ENCODE measurements at places on chromosomes 4 and X.

- no peak for DNase-seq
These were observed 135.4 kb downstream of the ASMT start for GRCh38 chrX:1750267-1750666.

GRCh38 chr4:171472230-171472629, 341.0 kb upstream of the GALNTL6 start:
- no peak for DNase-seq

DNA sequence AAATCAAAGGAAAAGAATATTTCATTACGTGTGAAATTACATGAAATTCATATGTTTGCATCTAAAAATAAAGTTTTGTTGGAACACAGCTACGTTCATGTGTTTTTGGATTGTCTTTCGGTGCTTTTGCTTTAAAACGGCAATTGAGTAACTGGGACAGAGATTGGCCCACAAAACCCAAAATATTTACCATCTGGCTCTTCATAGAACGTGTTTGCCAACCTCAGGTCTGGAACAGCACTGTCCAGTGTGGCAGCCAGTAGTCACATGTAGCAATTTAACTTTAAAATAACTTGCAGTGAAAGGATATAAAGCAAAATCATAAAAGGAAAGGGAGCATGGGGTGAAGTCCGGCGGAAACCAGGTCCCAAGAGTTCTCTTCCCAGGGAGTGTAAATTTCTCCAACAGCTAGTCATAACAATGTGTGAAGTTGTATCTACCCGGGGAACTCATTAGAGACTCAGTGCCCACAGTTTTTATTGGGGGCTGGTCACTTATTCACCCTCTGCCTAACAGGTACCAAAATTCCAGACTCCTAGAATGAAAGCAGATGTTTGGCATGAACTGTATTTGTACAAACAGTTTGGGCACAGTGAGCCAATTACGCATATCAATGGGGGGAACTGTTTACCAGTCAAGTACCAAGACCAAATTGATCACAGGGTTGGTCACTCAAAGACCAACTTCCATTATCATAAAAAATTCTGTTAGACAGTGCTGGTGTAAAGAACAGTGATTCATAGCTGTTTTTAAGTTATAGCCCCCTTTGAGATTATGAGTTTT, 10.3 kb downstream of the OCIAD1 start:
- DNase-seq = no peak

DNA sequence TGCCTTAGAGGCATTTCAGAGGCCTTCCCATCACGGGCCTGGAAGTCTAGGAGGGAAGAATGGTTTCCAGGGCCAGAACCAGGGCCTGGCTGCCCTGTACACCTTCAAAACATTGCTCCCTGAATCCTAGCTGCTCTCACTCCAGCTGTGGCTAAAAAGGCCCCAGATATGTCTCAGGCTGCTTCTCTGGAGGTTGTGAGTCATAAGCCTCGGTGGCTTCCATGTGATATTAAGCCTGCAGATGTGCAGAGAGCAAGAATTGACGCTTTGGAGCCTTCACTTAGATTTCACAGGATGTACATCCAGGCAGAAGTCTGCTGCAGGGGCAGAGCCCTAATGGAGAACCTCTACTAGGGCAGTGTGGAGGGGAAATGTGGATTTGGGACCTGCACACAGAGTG, 502.5 kb downstream of the GRXCR1 start:
- DNase-seq = no peak

DNA sequence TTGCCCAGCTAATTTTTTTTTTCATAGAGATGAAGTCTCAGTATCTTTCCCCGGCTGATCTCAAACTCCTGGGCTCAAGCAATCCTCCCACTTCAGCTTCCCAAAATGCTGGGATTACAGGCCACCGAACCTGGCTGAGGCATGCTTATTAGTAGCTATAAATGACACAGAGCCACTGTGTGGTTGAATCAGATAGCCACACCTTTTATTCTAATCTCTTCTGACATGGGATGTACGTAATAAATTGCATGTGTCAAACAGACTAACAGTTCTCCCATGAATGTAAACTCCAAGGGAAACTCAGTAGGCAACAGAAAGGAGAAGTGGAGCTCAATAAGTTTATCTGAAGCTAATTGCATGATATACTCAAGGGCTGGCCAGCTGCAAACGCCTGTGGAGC, 139.8 kb upstream of the VCX3A start:
- DNase-seq = no peak

DNA sequence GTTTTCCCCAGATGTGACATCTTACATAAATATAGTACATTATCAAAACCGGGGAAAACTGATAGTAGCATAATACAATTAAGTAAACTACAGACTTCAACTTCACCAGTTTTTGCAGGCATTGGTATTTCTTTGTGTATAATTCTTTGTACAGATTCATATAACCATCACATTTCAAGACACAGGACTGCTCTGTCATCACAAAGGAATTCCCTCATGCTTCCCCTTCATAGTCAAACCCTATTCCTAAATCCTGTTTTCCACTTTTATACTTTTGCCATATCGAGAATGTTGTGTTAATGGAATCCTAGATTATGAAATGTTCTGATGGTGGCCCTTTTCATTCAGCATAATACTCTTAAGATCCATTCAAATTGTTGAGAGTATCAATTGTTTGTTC, 36.0 kb downstream of the STIM2 start:
- DNase-seq = no peak

GRCh38 chr4:1973661-1974060, 35.1 kb downstream of the NELFA start:
- DNase-seq = no peak

DNA sequence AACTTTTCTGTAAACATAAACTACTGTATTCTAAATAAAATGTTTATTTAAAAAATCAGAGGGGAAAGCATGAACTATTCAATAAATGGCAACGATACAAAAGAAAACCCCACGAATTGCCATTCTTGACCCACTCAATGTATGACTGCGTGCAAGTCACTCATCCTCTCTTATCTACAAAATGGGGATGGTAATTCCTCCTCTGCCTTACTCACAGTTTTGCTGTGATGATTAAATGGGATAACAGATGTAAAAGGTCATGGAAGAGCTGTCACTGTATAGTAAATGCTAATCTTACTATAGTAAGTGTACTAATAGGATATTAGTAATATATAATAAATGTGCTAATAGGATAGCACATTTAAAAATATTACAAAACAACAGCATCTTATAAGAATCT, 173.4 kb downstream of the SCFD2 start:
- no peak for DNase-seq

DNA sequence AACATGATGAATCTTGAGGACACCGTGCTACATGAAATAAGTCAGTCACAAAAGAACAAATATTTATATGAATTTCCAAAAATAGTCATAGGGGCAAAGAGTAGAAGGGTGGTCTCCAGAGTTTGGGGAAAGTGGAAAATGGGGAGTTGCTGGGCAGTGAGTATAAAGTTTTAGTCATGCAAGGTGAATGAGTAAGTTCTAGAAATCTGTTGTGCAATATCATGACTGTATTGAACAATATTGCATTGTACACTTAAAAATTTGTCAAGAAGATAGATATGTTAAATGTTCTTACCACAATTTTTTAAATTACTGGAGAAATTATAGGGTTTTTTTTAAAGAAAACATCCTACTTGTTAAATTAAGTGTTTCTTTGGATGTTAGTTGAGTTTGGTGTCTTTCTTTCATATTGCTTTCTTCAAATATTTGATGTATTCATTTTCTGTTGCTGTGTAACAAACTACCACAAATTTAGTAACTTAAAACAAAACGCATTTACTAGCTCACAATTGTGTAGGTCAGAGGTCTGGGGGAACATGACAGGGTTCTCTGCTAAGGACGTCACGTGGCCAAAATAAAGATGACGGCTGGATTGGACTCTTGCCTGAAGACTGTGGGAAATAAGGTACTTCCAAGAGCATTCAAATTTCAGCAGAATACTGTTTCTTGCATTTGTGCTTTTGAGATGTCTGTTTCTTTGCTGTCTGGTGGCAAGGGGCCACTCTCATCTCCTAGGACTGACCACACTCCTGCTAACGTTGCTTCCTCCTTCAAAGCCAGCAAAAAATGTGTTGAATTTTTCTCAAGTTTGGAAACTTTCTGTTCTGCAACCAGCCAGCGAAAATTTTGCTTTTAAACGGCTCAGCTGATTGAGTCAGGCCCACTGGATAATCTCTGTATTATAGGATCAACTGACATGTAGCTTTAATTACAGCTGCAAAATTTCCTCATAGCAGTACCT, 76.7 kb downstream of the CPEB2 start:
- no peak for DNase-seq

DNA sequence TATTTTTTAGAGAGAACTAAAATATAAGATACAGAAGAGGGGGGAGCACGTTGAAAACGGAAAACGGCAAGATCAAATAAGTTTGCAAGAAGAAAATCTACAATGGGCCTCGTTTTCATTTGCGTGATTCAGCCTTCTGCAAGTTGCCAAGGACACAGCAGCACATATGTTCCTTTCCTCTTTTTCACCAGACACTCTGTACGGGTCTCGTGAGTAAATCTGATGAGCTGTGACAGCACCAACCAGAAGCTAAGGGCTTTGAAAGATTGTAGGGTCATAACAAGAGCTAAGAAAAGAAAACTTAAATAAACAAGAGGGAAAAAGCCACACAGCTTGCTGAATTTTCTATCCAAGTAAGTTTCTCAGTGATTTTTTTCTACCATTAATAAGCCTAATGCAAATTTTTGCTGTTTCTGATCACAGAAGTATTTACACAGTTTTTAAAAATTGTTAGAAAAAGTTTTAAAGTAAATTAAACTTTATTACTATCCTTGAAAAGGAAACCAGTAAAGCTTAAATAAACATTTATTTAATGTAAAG, 63.4 kb downstream of the SCML2 start:
- DNase-seq = no peak

DNA sequence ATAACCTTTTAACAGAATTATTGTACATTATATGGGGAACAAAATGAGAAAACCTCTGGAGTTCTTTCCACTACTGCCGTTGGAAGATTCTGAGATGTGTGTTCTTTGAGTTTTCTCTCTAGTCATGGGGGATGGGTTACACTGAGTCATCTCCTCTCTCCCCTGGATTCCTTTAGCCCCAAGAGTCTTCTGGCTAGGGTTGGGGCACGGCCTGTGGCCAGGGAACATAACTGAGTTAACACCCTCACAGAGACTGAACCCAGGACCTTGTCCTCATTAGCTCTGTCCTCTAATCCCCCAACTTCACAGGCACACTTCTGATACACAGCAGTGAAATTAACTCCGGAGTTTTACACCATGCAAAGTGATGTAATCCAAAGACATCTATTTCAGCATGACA, 142.3 kb upstream of the F9 start:
- DNase-seq = no peak

DNA sequence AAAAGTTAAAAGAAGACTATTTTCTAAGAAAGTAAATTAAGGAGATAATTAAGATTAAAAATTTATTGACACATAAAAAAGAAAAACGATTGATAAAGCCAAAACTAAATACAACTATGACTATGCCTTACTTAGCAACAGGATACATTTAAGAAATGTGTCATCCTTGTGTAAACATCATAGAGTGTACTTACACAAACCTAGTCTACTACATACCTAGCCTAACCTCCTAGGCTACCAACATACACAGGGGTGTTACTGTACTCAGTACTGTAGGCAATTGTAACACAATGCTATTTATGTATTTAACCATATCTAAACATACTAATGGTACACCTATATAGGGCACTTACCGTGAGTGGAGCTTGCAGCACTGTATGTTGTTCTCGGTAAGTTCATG, 108.3 kb downstream of the ANXA10 start:
- DNase-seq = no peak

DNA sequence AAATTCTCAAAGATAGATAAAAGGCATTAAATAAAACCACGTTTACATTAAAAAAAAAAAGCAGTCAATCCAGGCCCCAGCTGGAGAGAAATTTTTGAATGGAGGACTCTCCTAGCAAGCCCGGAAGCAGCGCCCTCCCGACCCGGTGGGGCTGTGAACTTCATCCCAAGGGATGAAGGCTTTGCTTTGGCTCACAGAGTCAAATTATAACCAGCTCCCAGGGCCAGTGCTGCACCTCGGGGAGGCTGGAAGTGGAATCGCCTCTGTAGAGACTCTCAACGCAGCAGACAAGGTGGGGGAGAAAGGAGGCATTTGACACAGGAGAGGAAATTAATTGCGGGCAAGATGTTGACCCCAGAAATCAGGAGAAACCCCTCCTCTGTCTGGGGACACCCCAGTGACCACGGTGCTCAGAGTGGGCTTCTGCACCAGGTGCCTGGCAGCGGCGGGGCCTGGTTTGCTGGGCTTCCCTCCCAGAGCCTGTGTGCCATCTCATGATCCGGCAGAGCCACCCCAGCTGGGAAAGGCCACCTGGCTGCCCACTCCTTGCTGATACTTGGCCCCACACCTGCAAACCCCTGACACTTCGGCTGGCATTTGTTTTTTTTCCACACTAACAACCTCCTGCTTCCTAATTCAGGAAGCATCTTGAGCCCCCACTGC, 71.7 kb downstream of the ABLIM2 start:
- DNase-seq = no peak

All from NCI-H774 (cell line).